ENCODE measurements at places on chromosomes 6 and 20.

- no peak for DNase-seq
Observed at GRCh38 chr20:25389401-25389857, 1.2 kb downstream of the ABHD12 start.

- DNase-seq = no peak
Observed at GRCh38 chr20:55579802-55580201, 425.5 kb downstream of the CBLN4 start.

GRCh38 chr20:45873409-45874103 lies 7.5 kb upstream of the ZSWIM1 start:
- no peak for DNase-seq

DNA sequence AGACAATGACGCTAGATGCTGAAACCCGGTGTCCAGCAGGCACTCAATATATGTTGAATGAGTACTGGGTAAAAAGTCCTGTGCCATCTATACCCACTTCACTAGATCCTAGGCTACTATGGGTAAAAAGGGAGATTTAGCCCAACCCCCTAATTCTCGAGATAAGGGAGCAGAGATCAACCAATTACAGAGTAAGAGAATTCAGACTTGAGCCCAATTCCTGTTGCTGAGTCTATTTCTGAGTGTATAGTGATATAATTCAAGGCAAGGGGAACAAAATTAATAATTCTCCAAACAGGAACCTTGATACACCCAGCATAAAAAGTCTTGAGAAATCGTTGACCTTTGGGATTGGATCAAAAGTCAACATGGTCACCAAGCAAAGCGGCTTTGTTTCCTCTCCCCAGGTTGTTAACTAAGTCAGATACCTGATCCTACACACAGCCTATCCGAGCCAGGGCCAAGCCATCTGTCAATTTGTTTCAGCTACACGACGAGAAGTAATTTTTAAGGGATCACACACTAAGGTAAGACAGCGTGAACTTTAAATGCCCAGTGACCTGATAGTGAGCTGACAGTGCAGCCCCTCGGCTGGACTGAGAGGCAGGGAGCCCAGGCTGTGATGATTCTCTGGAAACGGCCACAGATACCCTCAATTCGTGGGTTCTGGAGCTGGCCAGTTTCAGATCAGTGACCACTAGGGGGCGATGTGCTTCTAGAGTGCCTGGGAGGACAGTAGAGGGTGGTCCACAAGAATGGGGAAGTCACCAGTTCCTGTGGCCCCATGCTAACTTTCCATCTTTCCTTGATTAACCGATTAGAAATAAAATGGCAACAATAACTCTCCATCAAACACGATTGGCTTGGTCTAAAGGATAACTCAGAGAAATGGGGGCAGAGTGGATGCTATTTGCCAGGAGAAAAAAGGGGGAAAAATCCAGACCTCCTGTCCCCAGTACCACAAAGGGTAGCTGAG lies 46.2 kb downstream of the SLC22A23 start:
- no peak for DNase-seq

GRCh38 chr6:40788661-40789655 lies 201.8 kb upstream of the LRFN2 start:
- DNase-seq = no peak

- DNase-seq = no peak
Observed at GRCh38 chr6:31750411-31751022, 10.7 kb downstream of the MSH5 start.

DNA sequence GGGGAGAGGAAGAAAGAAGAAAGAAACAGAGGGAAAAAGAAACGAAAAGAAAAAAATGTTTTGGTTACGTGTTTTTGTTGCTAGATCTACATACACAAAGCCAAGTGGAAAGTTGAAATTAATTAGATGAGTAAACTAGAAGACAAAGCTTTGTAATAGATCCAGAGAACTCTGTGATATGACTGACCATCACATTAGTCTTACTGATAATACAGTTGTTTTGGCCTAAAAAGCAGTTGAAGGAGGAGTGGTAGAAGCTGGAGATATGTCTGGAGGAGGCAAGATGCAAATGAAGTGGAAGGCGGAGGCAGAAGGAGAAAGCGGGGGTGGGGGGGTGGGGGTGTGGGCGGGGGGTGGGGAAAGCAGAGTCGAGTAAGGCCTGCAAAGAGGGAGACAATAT lies 500.1 kb upstream of the ID4 start:
- no peak for DNase-seq

DNA sequence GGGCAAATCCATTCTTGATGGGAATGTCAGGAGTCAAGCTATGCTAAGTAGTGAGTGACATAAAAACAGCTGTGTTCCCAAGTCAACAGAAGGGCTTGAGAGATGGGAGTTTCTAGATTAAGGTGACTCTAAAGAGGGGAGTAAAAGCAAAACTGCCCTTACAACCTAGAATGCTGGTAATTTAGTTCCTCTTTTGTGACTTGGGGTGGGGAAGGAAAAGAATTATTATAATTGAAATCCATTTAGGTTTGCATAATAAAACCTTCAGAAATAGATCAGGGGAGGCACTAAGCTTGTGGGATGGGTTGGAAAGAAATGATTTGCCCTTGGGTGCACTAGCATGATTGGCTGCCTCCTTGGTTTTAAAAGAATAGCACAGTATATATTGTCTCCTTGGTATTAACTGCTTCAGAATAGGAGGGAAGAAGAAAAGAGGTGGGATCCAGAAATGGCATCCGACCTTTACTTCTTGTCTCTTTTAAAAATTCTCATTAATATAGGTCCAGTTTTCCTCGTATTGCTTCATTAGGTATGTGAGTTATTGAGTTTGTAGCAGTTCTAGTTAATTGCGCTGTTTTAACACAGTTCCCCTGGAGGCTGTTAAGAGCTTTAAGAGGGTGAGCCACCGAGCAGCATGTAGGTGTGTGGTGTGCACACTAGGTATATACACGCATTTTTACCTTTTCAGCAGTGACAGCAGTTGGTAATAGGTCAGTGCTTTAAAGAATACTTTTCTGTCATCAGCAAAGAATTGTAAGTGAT lies 95.3 kb upstream of the VSTM2L start:
- no peak for DNase-seq

GRCh38 chr6:150934380-150934779 lies 68.9 kb downstream of the MTHFD1L start:
- DNase-seq = no peak

DNA sequence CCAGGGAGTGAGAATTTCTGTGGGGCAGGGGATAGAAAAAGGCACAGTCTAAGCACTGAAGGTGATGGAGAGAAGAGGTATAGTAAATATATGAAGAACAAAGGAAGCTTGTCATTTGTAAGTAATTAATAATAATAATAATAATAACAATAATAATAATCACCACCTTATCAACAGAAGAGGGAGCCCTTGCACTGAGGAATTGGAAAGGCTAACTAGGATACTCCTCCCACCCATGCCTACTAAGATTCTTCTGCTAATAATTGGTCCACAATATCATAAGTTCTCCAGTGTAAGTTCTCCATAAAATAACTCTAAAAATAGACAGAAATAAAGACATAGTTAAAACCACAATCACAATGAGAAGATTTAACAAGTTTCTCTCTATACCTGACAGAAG lies 912 bp upstream of the OR12D3 start:
- no peak for DNase-seq

- no peak for DNase-seq
Observed at GRCh38 chr6:72966628-72967280, 258.5 kb downstream of the KHDC1L start.

- DNase-seq = no peak
Observed at GRCh38 chr6:80456724-80457438, 350.4 kb downstream of the BCKDHB start.

DNA sequence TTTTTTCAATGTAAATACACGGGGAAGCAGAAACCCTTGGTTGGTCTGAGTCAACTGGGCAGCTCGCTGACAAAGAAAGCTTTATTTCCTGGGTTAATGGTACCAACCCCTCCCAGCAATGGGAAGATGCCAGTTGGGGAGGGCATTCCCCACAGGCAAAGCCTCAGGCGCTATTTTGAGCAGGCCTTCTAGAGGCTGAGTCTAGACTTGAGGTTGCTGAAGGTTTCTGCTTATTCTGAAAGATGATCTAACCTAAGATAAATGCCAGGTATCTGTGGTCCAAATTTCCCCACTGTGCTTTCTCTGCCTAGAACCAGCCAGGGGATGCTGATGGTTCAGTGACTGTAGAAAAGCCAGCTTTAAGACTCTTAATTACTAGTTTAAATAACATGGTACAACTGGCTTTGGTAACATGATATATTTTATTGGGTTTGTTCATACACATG lies 172.5 kb upstream of the JARID2 start:
- DNase-seq = no peak

DNA sequence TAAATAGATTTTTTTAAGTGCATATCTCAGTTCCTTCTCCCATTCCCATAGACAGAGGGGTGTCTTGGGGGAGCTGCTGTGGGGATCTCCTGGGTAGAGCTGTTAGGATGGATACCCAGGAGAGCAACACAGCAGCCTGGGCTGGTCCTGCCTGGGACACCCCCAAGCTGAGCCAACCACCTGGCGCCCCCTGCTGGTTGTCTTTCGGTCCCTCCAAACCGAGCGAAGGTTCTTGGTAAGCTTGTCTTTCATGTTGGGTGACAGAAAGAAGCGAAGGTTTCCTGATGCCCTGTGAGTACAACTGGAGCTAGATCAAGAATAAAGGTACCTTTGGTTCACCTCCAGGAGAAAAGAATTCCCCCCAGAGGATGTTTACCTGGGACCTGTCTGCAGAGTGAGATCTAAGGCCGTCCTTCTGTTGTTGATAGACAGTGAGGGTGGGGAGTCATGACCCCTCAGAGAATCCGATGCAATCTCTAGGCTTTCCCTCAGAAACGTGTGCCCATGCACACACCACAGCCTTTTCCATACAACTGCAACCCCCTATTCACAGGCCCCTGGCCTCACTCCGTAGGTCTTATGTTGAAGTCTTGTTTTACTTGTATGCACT lies 50.8 kb downstream of the SNX9 start:
- DNase-seq = no peak

- DNase-seq = no peak
Observed at GRCh38 chr6:5141046-5141445, 55.9 kb downstream of the PPP1R3G start.

GRCh38 chr6:167577891-167578361 lies 248.8 kb upstream of the AFDN start:
- no peak for DNase-seq

- DNase-seq = no peak
Observed at GRCh38 chr6:158207422-158207788, 39.3 kb downstream of the GTF2H5 start.

- DNase-seq = no peak
Observed at GRCh38 chr6:148743476-148743875, 3.4 kb upstream of the UST start.

GRCh38 chr6:158808941-158809678 lies 10.1 kb downstream of the EZR start:
- DNase-seq = no peak

DNA sequence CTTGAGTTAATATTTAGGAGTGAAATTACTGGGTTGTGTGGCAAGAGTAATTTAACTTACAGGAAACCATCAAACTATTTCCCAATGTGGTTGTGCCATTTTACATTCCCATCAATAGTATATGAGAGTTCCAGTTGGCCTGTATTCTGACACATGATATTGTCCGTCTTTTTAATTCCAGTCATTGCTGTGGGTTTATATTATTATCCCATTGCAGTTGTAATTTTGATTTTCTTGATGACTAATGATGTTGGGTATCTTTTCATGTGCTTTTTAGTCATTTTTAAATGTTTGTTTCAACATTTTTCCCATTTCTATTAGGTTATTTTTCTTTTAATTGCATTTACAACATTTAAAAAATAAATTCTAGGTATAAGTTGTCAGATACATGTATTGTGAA lies 614.0 kb downstream of the UTRN start:
- DNase-seq = no peak

GRCh38 chr20:53773792-53774401 lies 180.3 kb upstream of the ZNF217 start:
- DNase-seq = peak; percentile 63

DNA sequence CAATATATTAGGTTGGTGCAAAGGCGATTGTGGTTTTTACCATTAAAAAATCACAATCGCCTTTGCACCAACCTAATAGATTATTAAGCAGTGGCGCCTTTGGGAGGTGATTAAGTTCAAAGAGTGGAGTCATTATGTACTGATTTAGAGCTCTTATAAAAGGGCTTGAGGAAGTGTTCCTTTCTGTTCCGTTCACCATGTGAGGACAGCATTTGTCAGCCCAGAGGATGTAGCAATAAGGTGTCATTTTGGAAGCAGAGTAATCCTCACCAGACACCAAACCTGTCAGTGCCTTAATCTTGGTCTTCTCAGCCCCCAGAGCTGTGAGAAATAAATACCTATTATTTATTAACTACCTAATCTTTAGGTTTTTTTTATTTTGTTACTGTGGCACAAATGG lies 542.1 kb upstream of the MAN1A1 start:
- no peak for DNase-seq

DNA sequence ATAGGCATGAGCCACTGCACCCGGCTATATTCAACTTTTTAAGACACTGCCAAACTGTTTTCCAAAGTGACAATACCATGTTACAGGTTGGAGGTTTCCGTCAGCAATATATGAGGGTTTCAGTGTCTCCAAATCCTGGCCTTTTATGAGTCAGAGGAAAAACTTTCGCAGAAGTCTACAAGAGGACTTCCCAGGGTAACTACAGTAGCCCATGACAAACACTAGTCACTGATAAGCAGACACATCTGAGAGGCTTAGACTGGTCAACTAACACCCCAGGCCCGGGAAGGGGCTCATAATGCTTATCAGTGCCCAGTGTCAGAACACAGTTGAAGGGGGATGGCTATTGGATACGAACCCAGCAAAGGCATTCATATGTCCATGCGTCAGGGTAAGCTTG lies 85.4 kb downstream of the SOX4 start:
- no peak for DNase-seq

GRCh38 chr6:2108700-2109306 lies 136.6 kb downstream of the GMDS start:
- DNase-seq = no peak

DNA sequence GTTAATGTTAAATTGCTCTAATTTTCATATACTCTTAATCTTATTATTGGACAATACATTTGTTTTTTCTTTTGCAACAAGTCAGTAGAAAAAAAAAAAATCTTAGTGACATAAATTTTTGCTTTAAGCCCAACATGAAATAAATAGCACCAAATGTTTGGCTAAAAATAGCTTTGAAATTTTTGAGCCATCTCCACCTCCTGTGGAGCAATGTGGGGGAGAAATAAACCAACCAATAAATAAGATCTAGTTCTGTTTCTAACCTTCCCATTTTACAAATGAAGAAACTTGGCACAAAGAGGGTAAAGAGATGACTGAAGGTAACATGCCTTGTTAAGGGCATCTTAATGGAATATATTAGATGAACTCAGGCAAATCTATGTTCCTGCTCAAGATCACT lies 91.4 kb downstream of the PRKN start:
- no peak for DNase-seq

- DNase-seq = peak; percentile 10
Observed at GRCh38 chr6:135535989-135536414, 38.5 kb upstream of the AHI1 start.

Measured in GOT3 (cell line).